ENCODE measurements at places on chromosomes 12 and 14.

DNA sequence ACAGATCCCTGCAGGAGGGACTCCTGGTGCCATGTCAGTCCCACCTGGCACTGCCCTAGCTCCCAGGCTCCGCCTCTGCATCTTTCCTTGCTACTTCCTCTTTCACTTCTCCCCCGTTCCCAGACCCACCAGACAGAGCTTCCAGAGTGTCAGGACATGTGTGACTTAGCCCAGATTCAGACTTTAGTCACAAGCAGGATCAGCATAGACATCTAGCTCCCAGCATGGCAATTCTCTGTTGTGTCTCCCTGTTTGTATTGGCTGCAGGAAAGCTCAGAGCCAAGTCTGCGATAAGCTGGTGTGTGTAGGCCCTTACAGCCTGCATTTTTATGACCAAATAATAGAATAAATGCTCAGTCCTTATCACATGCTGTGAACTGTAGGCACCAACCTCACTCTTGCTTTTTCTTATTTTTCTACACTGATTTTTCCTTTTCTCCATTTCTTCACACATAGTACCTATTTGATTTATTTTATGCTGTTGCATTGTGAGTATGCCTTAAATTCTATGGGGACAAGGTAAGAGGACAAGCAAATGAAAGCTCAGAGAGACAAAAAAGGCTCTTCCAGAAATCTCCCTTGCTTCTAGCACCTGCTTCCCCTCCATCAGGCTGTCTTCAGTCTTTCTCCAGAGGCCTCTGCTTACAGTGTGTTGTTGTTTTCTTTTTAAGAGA, 5.9 kb downstream of the DHRS2 start:
- no peak for DNase-seq

DNA sequence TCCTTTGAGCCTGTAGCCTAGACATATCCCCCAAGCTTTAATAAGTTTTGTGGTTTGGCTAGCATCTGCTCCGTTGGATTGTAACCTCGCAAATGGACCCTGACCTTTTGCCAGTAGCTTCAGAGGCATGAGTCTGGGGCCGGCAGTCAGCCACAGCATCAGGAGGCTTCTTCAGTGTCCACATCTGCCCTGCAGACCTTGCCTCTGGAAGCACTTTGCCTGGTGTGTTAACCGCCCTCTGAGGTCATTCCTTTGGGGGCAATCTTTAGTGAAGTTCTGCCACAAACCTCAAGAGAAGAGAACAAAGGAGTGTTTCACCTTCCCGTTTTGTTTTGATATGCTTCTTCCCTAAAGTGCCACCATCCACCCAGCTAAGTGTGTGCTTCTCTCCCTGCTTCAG, 71.4 kb downstream of the GNS start:
- DNase-seq, result no peak

DNA sequence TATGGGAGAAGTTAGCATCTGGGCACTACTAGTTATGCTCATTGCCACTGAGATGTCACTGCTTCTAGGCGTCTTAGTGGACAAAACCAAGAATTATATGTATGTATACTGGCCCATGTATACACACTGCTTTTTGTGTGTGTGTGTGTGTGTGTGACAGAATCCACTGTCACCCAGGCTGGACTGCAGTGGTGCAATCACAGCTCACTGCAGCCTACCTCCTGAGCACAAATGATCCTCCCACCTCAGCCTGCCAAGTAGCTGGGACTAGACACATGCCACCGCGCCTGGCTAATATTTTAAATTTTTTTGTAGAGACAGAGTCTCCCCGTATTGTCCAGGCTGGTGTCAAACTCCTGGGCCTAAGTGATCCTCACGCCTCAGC, 25.2 kb downstream of the LIMA1 start:
- no peak for DNase-seq

DNA sequence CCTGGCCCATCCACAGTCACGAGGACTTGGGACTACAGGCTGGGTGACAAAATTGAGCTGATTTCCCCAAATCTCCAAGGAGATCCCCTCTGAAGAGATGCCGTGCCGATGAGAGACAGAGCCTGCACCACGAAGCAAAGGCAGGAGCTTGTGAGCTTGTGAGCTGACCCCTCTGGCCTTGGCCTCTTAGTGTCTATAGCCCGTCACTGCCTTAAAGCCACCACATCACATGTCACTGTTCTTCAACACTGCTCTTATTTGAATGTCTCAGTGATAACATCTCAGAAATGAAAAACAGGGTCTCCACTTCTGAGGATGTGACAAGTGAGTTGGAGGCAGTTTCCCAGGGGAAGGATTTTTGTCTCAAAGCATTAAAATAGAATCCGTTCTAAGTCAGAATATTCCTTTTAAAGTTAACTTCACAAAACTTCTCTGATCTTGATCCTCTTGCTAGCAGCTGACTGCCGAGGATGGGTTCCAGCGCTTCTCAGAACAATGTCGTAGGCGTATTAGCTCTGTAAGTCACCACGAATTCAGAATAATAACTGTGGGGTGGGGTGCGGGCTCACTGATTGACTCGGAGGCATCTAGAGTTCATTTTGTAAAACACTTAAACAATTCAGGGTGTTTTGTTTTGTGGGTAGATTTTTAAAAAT, 37.5 kb downstream of the CHST11 start:
- DNase-seq, result peak; percentile 73

DNA sequence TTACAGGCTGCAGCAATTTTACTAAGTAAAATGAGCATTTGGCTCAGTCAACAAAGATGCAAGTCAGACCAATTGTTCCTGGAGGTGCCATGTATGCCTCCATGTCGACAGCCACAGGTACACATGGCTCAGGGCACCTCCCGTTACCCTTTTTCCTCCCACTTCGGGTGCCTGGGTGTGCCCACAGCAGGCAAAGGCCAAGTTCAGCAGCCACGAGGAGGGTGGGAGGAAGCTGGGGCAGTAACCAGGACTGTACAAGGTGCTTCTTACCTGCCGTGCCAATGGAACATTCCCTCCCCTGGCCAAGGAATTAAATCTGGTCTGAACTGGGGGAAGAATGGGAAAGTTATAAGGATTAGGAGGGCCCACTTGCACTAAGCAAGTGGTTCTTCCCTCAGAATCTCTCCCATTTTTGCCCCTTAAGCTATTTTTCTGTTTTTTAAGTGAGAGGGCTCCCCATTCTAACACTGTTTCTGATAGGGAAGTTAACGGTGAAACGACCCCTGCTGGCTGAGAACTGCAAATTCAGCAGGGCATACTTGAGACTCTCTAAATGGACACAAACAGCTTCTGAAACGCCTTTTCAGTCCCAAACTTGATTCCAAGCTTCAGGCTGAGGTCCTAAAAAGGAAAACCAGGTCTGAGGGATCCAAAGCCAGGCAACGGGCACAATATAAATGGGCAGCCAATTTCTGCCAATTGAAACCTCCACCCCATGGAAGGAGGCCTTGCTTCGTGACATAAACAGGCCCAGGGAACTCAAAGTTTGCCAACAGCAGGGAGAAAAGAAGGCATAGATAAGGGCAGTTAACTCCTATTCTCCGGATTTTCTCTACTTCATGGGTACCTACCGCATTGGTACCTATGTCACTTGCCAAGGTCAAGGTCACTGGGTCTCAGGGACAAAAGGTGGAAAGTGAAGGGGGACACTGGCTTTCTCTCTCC, 24.8 kb downstream of the CLECL1 start:
- DNase-seq, result peak; percentile 67

DNA sequence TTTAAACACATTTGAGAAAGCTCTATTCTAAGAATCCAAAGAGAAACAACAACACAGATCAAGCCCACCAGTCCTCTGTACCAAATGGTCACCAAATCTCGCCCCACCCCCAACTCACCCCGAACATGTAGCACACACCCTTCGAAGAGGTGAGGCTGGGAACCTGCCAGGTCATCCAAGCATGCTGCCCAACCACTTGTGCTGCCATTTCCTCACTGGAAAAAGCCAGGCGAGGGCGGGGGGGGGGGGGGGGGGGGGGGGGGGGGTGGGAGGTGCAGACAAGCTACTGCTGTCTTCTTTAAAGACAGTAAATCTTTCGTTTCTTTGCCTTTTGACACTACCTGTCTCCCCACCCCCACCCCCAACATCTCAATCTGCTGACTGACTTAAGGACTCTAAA, 59.9 kb downstream of the SETD3 start:
- no peak for DNase-seq

GRCh38 chr12:46470036-46470627, 97.6 kb upstream of the SLC38A2 start:
- no peak for DNase-seq

DNA sequence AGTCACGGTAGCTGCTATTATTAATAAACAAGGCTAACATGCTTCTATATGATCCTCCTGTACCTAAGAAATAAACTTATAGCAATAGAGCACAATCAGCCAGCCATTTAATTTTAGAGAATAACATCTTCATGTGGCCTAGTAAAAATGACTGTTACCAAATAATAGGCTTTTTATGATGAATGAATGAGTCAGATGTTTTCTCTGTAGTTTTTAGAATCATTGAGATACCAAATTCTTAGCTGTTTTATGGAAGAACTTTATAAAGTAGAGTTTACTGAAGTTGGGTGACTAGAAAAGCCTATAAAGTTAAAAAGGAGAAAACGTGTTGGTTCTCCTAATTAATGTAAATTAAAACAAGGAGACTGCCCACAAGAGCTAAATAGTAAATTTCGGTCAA, 40.7 kb downstream of the WNK1 start:
- no peak for DNase-seq
